ENCODE measurements at places on chromosomes 2 and 18.

GRCh38 chr18:50428531-50429206 lies 53.8 kb downstream of the SKA1 start:
- DNase-seq = no peak

DNA sequence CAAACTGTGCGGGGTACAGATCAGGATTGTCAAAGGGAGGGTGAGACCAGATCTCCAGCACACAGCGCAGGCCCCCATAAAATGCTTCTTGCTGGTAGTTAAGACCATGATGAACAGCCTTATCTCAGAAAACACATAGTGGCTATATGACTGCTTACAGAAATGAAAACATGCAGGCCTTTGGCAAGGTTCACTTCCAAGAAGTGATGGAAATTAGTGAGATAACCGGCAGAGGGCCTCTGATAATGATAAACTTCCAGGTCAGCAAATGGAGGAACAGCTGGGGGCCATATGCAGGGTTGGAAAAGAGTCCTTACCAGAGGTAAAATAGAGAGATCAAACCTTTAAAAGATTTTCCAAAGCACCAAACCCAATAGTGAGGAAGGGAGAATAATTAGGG lies 46.6 kb downstream of the CFAP221 start:
- DNase-seq = no peak

DNA sequence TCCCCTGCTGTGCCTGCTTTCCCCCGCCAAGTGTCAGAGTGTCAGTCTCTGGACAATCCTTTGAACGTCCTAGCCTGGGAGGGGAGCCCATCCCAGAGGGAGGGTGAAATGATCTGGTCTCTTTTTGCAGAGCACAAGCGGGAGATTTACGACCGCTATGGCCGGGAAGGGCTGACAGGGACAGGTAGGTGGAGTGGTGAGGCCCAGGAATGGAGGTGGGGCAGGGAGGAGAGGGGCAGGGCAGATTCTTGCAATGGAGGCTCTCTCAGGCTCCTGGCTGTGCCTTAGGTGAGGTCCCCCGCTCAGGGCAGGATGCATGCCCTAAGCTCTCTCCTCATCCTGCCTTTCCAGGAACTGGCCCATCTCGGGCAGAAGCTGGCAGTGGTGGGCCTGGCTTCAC lies 2.4 kb downstream of the DNAJB2 start:
- DNase-seq = no peak

DNA sequence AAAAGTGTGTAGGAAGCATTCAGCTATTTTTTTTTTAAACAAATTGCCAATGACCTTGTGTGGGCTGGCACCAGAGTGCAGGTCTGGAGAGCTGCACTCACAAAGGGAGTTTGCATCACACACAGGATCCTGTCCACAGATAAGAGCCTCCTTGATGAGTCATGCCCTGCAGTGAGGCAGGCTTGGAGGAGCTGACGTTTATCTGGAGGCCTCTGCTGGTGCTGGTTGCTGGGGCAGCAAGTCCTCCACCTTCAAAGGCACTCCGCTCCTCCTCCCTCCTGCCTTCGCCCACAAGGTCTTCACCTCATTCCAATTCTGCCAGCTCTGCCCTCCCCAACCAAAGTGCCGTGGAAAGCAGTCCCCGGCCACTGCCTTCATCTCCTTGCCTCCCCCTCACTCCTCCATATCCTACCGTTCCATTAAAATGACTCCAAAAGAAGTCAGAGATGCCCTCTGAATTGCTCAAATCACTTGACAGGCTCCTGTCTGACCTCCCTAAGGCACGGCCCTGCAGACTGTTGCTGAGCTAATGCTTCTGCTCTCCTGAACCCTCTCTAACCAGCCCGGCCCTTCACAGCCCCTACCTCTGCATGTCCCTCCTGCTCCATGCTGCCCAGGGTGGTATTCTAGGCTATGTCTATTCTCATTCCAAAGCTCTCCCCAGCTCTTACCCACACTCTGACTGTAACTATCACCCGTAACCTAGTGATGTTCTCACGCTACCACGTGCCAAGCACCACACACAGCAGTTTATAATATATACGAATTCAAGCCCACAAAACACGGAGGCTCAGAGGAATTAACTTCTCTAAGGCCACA lies 30.9 kb downstream of the LONRF2 start:
- DNase-seq = peak; percentile 20

- no peak for DNase-seq
These were observed 526.3 kb upstream of the LRRTM1 start for GRCh38 chr2:80830891-80831290.

GRCh38 chr2:45843136-45843535 lies 191.7 kb downstream of the PRKCE start:
- no peak for DNase-seq

DNA sequence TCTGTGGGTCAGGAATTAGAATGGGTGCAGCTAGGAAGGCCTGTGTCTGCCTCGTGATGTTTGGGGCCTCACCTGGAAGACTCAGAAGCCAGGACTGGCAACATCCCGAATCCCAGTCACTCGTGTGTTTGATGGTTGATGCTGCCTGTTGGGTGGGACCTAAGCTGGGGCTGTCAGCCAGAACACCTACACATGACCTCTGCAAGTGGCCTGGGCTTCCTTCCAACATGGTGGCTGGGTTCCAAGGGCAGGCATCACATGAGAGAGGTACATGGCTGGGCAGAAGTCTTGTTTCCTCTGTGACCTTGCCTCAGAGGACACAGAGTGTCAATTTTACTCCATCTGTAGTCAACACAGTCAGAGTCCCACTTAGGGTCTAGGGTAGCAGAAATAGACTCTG lies 177.8 kb downstream of the GBX2 start:
- no peak for DNase-seq

GRCh38 chr18:69365658-69366057 lies 35.0 kb upstream of the DOK6 start:
- DNase-seq = no peak
